ENCODE measurements at places on chromosomes 16 and 17.

DNA sequence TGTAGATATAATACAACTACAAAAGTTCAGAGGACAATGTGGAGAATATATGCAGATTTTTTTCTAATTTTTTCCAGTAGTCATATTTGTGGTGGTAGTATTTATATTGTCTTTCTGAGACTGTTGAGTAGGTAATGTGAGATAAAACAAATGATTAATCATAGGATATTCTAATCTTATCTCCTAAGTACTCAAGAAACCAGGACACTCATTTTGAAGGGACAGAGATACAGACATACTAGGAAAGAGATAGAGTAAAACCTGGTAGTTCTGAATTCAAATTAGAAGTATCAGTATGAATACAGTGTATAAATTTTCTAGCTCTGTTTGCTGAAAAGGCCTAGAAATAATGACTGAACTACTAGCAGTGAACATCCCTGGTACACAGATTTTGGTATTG lies 141.7 kb upstream of the ASIC2 start:
- no peak for DNase-seq

DNA sequence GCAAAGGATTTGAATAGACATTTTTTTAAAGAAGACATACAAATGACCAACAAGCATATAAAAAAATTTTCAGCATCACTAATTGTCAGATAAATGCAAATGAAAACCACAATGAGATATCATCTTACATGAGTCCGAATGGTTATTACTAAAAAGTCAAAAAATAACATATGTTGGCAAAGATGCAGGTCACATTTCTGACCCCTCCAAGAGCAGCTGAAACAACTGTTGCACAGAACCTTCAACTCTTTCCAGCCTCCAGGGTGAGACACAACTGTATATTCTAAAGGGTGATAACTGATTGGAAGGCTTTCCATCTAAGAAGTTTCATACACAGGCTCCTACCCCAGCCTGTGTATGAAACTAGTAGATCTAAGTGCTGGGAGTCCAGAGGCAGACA lies 51.9 kb downstream of the SLFN5 start:
- DNase-seq, result no peak

GRCh38 chr16:68344252-68344651 lies 33.4 kb downstream of the PRMT7 start:
- DNase-seq, result no peak

DNA sequence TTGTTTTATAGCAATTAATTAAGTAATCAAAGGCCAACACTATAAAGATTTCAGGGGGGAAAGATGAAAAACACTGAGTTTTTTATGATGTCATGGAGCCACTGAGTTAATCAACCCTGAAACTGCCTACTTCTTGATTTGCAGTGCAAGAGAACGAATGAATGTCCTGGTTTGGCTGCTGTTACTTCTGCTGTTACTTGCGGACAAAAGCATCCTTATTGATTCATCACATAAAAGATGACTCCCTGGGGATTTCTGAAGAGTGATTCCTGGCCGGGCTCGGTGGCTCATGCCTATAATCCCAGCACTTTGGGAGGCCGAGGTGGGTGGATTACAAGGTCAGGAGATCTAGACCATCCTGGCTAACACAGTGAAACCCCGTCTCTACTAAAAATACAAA lies 10.9 kb upstream of the SPNS3 start:
- DNase-seq, result no peak

GRCh38 chr17:71335212-71335611 lies 785.6 kb upstream of the SOX9 start:
- DNase-seq, result no peak

DNA sequence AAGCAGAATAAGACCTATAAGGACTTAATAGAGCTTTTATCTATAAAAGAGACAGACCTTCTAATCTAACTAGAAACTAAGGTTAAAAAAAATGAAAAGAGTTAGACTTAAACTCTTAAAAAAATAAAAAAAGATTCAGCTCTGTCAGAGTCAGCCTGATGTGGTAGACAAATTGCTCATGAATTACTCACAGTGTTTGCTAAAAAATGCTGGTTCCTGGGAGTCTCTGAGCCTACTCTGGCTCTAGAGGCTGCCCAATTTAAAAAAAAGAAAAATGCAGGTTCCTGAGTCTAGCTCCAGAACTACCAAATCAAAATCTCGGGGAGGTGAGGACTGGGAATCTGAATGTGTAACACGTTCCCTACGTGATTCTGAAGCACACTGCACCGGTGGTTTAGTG lies 18.1 kb downstream of the SOST start:
- DNase-seq, result no peak

DNA sequence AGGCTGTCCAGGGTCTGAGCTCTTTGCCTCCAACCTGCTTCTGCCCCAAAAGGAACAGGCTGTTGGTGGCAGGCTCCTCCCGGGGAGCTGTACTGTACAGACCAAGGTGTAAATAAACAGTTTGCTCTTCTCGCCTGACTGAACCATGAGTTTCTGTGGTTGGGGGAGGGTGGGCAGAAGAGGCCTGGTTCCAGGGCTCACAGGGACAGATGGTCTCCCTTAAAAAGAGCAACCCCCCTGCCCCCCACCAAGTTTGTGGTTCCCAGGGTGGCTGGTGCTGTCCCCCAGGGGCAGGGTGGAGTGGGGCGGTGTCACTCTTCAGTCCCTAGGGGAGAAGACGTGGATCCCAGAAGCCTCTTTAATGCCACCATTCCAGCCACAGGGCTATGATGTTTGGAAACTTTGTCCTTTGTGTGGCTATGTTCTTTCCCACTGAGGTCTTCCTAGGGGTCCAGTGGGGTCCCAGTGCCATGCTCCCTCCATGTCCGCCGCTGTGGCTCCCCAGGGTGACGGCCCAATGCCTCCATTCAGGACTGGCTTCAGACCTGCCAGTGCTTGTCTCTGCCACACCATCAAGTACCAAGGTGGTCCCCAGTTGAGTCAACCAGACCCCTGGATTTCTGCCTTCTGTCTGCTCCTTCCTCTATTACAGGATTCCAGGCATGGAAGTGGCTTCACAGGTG lies 146.7 kb downstream of the RAB11FIP4 start:
- no peak for DNase-seq

GRCh38 chr17:62804822-62805221 lies 3.3 kb downstream of the MARCHF10 start:
- DNase-seq, result no peak

DNA sequence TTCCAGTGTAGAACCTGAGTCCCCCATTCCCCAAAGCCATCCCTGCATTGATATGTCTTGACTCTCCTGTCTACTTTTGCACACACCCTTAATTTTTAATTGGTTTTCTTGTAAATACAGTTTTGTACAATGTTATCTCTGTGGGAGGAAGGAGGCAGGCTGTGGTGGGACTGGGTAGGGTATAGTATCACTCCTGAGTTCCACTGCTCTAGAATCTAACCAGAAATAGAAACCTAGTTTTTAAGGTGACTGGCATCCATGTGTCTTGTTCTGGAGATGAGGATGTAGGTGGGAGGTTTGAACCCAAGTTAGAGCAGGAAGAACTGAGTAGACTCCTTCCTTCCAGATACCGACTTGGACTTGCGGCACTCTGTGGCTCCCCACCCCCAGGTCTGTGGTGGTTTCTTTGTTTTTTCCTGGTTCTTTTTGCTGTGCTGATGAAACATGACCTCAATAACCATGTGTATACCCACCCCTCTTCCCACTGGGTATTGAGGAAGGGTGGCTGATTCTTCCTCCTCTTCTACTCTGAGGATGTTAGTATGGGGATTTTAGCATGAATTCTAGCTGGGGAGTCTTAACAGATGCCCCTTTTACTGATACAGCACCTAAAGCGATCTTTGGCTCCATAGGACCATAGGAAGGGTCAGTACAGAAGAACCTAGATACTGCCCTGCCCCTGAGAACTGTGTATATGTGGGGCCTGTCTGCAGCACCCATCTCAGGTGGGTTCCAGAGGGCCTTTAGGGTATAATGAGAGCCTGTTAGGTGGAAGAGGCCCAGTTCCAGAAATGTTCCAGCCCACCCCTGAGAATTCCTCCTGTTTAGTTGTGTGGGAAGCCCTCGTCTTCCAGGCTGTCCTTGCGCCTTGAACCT lies 48.7 kb downstream of the SF3B3 start:
- DNase-seq, result no peak

DNA sequence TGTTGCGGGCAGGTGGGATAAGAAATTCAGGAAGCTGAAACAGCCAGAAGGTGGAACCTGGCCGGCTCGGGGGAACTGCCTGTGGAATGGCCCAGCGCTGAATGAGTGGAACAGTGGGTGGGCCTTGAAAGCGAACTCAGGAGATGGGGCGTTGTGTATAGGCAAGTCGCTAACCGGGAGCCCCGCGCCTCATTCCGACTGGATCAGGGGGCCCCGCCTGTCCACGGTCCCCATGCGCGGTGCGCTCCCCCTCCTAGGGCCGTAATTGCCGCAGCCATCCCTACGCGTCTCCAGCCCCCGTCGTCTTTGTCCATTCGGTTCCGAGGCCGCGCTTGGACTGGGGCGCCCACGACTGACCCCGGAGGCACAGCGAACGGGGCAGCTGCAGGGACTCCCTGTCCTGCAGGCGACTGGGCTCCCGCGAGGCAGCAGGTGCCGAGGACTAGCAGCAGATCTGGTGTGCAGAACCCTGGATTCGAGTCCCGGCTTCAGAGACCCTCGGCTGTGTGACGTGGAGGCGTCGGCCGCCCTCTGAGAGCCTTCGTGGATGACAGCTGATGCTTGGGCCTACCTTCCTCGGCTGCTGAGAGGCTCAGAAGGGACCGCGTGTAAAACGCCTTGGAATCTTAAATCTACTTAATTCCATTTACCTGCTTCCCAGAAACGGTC lies 10.9 kb upstream of the CA4 start:
- no peak for DNase-seq

- DNase-seq, result no peak
These were observed 18.3 kb downstream of the SPHK1 start for GRCh38 chr17:76402711-76403110.

DNA sequence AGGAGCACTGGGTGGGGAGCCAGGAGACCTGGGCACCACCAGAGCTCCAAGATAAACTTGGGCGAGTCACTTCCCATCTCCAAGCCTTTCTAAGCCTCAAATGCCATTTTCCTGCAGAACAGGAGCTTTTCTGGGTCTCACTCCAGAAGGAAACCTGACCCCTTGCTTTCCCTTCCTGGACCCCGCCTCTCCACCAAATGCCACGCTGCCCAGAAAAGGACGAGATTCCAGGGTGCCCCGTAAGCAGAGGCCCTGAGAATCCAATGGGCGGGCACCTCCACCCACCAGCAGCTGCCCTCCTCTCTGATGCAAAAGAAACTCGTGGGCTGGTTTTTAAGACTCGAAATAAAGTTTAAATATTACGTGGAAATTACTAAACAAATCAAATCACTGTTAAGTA lies 31.3 kb downstream of the ZNF423 start:
- DNase-seq, result no peak

DNA sequence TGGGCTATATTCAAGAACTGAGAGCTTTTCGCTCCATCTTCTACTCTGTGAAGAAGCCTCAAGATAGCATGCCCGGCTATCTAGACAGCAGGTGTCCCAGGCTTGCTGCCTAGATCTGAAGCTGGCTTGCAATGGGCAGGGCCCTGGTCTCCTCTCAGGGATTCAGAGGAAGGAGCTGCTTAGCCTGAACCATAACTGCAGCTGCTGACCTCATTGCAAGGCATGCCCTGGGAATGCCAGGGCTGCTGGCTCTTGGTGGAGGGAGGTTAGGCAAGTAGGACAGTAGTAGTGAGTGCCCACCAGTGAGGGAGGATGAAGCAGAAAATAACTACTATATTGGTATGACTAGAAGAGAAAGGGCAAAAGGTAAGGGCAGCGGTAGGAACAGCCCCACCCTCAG lies 21.3 kb upstream of the SLC35B1 start:
- no peak for DNase-seq

DNA sequence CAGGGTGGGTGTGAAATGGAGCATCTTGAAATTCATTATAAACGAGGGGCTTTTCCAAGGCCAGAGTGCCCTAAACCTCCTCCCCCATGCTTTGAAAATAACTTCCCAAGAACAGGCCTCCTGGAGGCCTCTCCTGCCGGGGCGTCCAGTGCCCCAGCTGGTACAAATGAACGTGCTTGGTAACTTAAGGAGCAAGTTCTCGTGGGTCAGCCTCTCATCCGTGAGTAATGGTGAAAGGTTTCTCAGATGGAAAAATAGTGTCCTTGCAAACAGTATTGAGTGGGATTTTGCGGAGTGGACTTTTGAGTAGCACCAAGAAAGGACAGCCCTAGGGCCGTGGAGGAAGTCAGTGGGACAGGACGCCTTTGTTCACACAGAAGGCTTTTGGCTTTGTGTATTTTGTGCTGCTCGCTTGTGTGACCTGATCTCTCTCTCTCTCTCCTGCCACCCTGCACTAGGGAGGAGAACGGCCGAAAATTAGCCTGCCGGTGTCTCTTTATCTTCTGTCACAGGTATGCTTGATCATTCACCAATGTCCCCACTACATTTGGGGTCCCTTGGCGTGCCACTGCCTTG lies 34.6 kb downstream of the CLEC16A start:
- no peak for DNase-seq

GRCh38 chr16:24572069-24572468 lies 32.7 kb downstream of the RBBP6 start:
- DNase-seq, result no peak

DNA sequence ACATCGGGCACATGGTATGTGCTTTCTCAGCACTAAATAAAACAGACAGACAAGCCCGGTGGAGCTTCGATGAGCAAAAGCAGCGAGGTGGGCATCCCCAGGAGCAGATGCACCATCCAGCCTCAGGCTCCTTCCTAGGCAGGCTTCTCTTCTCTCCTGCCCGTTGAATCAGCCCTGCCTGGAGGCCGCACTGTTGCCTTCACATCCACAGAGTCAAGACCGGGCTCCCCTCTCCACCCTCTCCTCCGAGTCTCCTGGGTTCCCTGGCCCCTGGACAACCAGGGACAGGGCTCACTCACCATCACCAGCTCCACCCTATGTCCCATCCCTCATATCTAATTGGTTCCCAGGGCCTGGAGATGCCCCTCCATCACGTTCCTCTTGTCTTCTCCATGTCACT lies 79.7 kb upstream of the RCVRN start:
- no peak for DNase-seq

DNA sequence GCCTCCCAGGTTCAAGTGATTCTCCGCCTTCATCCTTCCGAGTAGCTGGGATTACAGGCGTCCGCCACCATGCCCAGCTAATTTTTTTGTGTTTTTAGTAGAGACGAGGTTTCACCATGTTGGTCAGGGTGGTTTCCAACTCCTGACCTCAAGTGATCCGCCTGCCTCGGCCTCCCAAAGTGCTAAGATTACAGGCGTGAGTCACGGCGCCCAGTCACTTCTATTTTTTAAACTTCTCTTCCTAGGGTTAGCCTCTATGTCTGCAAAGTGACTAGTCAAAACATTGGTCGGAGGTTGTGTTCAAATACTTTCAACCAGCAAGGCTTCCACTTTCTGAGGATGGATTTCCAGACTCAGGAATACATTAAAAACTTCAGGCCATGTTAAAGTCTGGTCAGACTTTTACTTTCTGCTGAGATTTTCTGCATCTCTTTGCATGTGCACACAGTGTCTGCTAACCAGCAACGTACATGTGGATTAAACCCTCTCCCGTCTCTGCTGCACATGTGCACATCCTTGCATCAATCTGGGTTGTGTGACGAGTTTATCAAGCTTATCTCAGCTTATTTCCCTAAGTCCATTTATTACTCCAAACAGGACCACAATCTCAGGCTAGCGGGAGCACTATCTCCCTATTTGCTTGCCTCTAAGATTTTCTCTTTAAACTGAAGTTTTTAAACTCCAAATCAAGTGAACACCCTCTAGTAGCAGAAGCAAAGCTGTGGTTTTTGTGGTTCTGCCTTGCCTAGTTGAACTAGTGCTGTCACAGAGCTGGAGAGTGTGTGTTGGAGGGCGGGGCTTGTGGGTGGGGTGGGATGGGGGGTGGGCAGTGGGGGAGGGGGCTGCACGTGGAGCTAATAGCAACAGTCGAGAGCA lies 525.2 kb upstream of the GOT2 start:
- DNase-seq, result no peak

- DNase-seq, result no peak
These were observed 723.8 kb downstream of the CDH11 start for GRCh38 chr16:64397945-64398508.
